ENCODE measurements at places on chromosomes 13 and 19.

- no peak for DNase-seq
Measured at GRCh38 chr19:55042688-55043087, 4.6 kb upstream of the GP6 start.

DNA sequence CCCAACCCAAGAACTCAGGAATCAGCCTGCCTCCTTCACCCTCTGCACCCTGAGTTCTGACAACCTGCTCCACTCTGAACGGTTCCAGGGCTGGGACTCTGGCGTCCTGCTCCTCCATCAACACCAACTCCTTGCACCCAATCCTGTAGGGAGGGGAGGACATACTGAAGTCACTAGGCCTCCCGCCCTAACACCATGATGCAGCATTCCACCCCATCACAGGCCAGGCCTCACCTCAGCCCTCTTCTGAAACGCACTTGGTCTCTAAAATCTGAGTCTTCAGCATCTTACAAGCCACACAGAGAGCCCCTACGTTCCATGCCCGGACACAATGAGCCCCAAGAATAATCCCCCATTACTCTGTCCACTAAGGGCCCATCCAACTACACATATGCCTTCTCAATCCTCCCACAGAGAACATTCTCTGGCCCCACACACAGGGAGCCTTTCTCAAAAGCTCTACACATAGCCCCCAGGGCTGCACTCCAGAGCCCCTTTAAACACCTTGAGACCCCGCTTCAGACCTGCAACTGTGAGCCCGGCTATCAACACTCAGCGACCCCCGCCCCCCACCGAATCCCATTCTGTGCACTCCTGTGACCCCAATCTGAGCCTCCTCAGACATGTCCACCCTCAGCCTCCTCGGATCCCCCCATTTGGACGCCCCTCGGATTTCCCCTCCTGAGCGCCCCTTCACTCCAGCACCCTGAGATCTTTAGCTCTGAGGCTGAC is 567 bp downstream of the ALKBH6 start:
- DNase-seq, result no peak

DNA sequence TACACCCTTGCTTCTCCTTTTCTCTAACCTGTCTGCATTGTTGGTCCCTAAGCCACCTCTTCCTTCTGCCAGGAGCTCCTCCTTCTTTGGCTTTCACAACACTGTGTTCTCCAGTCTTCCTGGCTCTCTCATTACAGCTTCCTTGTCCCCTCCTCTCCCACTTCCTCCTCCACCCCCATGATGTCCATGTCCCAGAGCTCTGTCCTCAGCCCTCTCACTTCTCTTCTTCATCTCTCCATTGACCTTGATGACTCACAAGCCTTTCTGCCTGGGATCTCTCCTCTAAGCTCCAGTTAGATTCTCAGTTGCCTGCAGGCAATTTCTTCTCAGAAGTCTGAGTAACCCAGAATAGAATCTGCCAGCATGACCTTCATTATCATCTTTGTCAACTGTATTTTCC is 100.3 kb upstream of the WASF3 start:
- no peak for DNase-seq

GRCh38 chr19:39430675-39431593 is 4.8 kb downstream of the RPS16 start:
- no peak for DNase-seq

DNA sequence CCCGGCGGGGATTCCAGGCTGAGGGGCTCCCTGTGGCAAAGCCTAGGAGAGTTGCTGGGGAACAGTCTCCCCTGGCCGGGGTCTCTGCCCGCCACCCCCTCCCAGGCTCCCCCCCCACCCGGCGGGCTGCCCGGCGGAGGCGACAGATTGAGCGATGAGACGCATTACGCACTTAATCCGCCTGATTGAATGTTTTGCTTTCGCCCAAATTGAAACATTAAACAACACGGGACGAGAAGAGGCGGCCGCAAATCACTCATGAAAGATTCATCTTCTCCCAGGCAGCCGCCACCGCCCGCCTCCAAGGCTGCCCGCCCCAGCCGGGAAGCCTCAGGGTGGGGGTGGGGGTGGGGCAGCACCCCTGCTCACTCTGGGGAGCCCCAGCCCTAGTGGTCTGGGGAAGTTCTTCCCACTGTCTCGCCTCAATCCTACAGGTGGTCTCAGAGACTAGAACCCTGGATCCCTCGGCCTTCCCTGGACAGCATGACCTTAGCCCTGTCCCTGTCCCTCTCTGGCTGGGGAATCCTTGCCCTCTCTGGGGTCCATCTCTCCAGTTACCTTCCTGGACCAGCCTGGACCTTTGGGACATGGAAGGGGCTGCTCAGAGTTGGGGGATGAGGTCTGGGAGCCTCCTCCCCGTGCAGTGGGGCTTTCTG is 7.6 kb upstream of the ERFL start:
- DNase-seq, result no peak
